CD8-positive, alpha-beta memory T cell (primary cell): ENCODE measurements at places on chromosomes 7 and 10. TPM values are rescaled to one million over a fixed set of nuclear protein-coding genes. Genes with fewer than 3 reads are reported as not detected.

The CYP2E1 gene
- total RNA-seq: 0.28 TPM

The COL28A1 gene
- total RNA-seq: not detected

The ELN gene
- not detected for total RNA-seq

The TSPAN14 gene
- 46.8 TPM for total RNA-seq

The SFMBT2 gene
- 18.3 TPM for total RNA-seq

GRCh38 chr10:61606959-61607907, 55.5 kb upstream of the CABCOCO1 start:
- DNase-seq: no peak

DNA sequence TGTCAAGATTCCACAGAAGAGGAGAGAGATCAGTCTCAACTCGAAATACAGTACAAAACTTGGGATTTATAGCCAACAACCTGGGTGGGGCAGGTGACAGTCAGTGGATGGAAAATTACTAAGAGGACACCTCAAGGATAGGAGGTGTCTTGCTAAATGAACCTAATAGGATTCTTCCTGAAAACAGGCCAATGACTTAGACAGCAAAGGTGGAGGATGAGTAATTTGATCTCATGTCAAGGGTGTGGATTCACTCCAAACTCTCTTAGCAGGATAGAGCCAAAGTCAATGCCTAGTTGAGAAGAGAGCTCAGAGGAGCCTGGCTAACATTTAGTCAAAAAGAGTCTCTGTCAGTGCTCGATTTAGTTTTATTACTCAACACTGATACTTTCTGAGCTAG, 106.7 kb upstream of the INSYN2A start:
- DNase-seq: no peak

DNA sequence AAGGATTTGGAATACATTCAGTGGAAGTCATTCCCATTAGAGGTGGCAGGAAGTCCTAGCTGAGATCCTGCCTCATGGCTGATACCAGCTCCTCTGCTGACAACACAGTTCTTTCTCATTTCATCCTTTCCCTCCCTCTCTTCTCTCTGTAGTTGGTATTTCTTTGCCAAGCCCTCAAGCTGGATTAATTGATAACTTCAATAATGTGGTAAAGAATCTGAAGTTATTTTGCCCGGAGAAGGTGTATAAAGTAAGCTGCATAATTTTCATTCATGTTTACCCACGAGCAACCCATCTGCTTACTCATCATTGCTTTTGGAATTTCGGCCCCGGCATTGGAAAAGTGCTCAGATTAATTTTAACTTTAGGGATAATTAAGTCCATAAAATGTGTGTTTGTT, 85.2 kb upstream of the PLPP4 start:
- DNase-seq: no peak

DNA sequence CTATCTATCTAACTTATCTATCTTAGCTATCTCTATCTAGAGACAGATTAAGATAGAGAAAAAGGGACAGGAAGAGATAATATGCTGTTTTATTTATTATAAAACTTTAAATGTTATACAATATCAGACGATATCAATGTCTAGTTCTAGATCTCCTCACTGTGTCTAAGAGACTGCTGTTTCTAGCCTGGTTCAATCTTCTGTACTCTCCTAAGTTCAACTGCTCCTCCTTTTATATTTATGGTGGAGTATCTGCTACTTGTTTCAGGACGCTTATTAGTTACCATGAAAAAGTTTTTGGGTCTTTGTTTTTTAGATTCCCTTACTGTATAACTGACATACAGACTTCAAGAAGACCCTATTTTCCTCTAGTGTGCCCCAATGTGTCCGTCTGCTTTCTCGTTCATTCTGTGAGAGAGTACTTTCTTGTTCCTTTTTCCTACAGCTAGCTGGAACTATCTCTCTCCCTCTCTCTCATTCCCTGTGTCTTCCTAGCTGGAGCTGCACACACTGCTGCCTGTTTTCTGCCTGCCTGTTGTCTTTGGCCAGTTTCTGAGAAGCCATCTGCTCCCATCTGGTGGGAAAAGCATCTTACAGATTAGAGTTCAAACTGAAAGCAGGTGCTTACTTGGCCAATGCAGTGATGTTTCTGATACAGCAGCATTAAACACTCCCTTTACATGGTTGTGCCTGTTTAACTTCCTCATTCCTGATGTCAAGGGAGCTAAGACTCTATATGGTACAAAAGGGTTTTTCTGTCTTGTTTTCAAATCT, 49.4 kb upstream of the ARL4A start:
- no peak for DNase-seq

GRCh38 chr7:44973610-44974401, 5.0 kb downstream of the MYO1G start:
- peak; percentile 41 for DNase-seq

- DNase-seq: no peak
Observed at GRCh38 chr7:31443457-31443856, 70.4 kb upstream of the ITPRID1 start.

- no peak for DNase-seq
Observed at GRCh38 chr10:109895848-109896247, 27.5 kb downstream of the XPNPEP1 start.

- no peak for DNase-seq
Observed at GRCh38 chr7:3064067-3064466, 20.4 kb upstream of the CARD11 start.

- no peak for DNase-seq
Observed at GRCh38 chr10:13827076-13827797, 240.5 kb downstream of the PRPF18 start.

DNA sequence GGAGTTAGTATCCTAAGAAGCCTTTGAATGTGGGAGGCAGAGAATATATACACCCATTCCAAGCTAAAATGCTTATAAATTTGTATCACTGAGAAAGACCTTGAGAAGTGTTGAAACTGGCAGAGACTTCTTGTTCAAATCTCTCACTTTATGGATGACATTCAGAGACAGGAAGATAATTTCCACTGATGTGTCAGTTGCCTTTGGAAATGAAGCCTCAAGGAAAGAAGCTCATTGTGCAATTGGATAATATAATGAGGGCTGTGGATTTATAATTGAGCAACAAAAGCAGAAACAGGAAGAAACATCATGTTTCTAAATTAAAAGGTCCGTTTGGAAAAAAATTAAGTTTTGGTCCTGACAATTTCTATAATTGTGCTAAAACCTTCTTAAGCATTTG, 789.9 kb upstream of the IGFBP3 start:
- DNase-seq: no peak

DNA sequence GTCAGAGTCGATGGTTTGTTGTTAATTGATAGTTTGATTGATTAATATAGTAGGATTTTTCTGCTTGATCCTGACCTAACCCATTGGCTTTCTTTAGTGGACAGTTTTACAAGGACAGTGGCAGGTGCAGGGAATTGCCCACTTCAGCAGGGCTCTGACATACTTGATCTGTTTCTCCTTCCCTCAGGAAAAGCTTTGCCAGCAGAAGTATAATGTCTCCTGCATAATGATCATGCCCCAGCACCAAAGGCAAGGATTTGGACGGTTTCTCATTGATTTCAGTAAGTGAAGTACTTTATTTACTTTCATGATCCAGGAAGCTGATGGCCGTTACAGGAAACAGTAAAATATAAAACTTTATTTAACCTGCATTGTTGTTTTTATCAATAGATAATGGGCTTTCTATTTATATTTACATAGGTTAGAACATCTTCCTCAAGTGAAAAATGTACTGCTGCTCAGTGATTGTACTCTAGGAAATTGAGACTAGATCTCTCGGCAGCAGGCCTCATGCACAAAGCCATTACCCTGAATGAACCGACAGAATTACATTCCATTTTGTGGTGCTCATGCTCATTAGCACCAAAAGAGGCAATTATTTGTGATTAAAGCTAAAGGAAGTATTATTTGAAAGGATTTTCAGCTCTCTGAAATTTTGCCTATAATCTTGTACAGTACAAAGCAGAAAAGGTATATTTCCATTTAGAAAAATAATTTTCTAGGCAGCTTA, 122.5 kb upstream of the SAMD8 start:
- no peak for DNase-seq

DNA sequence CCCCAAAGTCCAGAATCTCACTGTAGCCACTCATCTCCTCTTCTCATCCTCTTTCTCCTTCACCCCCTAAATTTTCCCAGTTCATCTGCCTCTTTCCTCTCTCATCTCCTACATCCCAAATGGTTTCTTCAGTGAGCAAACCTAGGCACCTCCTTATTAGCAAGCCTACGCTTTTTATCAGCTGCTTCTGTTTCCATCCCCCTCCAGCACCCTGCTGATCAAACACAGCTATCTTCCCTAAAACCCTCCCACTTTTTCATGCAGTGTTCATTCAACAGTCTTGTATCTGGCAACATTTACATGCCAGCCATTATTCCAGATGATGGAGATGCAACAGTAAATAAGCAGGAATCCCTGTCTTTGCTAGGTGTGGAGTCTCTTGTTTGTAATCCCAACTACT, 3.3 kb upstream of the ABRAXAS2 start:
- DNase-seq: no peak

- DNase-seq: no peak
Observed at GRCh38 chr7:111362506-111363054, 199.7 kb downstream of the IMMP2L start.
